Activated CD8-positive, alpha-beta memory T cell treated with anti-CD3 and anti-CD28 coated beads for 4 hours (primary cell): ENCODE measurements at places on chromosomes 3 and 15.

GRCh38 chr3:109325109-109325508 is 8.8 kb upstream of the DPPA2 start:
- DNase-seq, result no peak

DNA sequence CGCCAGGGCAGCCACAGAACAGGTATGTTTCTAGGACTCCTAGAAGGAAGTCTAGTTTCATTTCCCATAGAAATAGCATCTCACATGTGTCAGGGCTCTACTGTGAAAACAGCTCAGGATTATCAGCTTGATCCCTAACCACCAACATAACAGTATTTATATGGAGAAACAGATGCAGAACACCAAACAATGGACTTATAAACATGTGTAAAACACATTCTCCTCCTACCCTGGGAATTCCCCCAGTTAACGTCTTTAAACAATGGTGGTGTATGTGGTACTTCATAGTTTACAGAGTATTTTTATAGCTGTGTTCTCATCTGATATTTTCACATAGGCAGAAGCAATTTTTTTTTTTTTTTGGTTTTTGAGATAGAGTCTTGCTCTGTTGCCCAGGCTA is 9.7 kb downstream of the TNFSF10 start:
- DNase-seq, result no peak

GRCh38 chr3:68402235-68402918 is 530.0 kb downstream of the TAFA4 start:
- DNase-seq, result no peak

DNA sequence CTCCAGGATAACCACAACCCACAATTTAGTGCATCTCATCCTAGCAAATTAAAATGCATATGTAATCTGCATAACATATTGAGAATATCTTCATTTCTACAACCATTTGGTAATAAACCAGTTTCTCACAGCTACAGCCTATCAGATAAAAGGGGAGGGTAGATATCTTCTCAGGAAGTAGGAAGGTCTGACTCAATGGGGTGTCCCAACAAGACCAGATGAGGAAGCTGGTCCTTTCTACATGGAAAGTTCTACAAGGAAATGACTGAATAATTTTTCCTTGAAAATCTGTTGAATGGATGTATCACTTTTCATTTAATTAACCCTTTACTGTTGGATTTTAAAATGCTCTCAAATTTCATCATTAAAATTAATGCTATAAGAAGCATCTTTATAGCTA is 17.4 kb upstream of the TMPRSS7 start:
- no peak for DNase-seq

DNA sequence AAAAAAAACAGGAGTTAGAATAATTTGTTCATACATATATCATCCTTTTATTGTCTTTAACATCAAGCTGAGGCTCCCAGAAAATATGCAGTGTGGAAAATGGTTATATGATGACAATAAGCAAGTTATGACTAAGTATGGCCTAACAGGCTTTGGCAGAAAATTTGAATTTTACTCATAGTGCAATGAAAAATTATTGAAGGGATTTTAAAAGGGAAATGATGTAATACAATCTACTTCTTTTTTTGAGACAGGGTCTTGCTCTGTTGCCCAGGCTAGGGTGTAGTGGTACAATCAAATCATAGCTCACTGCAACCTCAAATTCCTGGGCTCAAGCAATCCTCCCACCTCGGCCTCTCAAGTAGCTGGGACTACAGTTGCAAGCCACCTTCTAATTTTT is 78.7 kb downstream of the FAIM start:
- DNase-seq, result no peak

- no peak for DNase-seq
These were observed 77.1 kb downstream of the PEAK1 start for GRCh38 chr15:77342807-77343206.

DNA sequence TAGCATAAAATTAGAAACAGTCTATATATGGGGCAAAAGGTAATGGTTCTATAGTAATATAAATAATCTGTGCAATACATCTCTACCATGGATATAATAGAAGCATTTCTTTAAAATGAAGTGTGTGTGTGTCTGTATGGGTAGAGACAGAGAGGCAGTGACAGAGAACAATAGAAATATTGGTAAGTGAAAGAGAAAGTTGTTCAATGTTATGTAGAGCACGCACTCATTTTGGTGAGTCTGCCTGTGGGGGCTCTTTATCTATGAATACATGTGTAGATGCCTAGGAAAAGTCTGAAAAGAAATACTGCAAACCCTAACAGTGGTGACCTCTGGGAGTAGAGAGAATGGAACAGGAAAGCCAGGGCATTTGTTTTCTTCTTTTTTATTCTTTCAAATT is 182.6 kb downstream of the STAC start:
- no peak for DNase-seq

DNA sequence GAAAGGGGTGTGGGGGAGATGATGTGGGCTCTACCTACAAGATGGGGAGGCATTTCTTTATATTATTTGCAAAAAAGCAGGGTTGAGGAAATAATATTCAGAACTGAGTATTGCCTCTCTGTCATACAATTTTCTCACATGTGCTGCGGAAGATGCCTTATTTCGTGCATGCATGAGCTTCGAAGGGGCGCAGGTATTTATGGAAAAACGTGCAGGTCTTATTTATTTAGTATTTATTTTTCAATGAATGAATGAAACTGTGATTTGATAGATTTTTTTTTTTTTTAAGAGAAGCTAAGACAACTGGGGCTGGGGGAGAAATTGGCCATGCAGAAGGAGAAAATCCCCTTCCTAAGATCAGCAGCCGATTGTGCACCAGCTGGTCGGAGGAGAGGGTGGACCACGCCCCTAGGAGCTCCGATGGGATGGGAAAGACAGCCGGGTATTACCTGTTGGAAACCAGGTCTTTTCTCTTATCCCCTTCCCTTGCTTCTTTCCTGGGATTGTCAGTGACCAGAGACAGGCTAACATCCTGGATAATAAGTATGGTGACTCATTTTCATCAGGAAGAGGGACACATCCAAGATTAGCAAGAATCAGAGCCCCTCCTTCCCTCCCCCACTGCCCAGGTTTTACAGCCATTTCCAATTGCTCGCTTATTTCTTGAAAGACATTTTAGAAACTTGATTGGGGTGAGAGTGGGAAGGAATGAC is 875 bp downstream of the GAP43 start:
- no peak for DNase-seq

- no peak for DNase-seq
These were observed 1.4 kb upstream of the WNT5A start for GRCh38 chr3:55488398-55489055.

- no peak for DNase-seq
These were observed 152.4 kb downstream of the LEKR1 start for GRCh38 chr3:156978481-156978961.

DNA sequence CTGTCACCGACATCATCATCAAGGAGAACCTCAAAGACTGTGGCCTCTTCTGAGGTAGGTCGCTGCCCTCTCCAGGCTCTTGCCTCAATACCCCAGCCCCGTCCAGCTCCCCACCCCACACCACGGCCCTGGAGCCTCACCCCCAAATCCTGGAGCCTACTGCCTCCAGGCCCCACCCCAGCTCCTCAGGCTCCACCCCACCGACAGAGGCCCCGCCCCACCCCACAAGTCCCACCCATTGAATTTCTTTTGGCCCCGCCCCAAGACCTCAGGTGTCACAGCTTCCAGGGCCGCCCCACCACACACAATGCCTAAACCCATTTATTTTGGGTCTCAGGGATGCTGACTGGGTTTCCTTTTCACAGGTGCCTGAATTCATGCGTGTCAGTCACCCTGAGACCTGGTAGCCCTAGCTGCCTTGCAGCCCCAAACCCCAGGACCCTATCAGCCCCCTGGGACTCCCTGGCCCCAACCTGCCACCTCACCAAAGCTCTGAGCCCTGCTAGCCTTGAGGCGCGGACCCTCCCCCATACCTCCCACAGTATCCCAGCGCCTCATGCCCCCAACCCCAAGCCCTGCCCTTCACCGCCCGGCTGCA is 3.6 kb downstream of the GNAT1 start:
- DNase-seq, result no peak

DNA sequence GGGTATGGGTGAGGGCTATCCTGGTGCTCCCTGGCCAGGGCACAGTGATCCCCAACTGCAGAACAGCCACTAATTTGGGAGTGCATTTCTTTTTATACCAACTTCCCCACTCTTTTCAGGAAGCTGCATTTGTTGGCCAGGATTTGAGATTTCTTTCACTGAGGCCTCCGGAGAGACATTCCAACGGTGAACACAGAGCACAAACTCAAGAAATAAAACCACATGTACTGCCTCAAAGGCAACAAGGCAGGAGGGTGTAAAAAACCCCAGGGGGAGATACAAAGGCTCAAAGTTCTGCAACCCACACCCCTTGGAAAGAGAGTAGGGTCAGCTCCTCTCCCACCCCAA is 65.3 kb downstream of the CPN2 start:
- no peak for DNase-seq

GRCh38 chr3:16140116-16140893 is 34.2 kb upstream of the GALNT15 start:
- DNase-seq, result no peak

- no peak for DNase-seq
These were observed 6.3 kb downstream of the GORASP1 start for GRCh38 chr3:39101022-39101689.

DNA sequence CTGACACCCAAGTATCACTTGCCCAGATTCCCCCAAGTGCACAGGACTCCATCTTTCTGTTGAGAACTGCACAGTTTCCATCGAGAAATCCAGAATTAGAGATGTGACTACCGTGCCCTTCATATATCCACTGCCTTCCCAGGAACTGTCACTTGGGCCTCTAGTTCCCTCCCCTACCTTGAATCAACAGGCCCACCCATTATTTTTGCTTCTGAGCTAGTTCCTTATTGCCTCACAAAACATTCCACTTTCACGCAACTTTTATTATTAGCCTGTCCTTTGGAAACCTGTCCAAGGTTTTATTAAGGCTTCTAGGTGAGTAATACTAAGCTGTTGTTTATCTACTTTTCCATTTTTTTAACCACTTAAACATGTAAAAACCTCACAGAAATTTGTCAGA is 17.1 kb upstream of the SLC30A4 start:
- no peak for DNase-seq

DNA sequence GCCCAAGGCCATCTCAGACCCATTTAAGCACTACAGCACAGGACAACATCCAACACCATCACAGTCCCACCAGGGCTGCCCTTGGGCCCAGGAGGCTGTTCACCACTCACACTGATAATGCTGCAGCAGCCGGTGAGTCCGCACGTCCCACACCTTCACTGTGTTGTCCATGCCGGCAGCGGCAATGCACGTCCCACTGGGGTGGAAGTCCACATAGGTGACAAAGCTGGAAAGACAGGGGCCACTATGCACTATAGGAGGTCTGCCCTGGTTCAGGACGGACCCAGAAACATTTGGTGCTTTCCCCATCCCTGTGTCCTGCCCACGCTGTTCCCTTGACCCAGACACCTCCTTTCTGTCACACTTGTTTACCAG is 8.5 kb downstream of the POC1A start:
- no peak for DNase-seq

GRCh38 chr15:38401106-38401505 is 52.8 kb upstream of the FAM98B start:
- DNase-seq, result no peak

GRCh38 chr3:122961146-122961545 is 66.4 kb downstream of the SEMA5B start:
- DNase-seq, result no peak

- DNase-seq, result no peak
These were observed 3.6 kb upstream of the SMAD6 start for GRCh38 chr15:66698318-66698961.

- no peak for DNase-seq
These were observed 592.4 kb downstream of the EPHA3 start for GRCh38 chr3:89699771-89700170.

DNA sequence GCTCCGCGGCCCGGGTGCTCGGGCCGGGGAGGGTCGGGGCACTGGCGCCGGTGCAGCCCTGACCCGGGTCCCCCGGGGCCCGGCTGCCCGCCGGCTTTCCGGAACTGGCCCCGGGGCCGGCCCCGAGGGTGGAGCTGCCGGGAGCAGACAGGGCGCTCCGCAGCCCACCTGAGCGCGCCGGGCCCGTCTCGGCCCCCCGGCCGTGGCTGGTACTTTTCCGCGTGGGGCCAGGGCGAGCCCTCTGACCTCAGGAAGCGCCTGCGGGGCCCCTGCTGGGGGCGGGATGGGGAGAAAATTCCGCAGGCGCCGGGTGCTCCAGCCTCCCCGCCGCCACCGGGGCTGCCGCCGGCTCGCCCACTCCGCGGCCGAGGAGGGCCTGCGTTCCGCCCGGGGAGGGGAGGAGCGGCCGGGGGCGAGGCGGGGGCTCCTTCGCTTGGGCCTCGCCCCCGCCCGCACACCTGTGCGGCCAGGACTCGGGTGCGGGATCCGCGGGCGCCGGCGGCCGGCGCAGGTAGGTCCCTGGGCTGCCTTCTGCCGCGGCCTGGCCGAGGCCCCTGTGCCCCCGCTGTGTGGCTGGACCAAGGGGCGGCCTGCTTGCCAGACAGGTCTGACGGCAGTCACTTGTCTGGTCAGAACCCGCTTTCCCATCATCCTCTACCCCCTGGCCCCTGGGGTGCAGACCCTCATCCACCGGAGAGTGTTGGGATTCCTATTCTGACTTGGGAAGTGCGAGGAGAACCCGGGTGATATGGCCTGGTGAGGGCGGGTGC is 3.5 kb downstream of the FURIN start:
- DNase-seq, result no peak

DNA sequence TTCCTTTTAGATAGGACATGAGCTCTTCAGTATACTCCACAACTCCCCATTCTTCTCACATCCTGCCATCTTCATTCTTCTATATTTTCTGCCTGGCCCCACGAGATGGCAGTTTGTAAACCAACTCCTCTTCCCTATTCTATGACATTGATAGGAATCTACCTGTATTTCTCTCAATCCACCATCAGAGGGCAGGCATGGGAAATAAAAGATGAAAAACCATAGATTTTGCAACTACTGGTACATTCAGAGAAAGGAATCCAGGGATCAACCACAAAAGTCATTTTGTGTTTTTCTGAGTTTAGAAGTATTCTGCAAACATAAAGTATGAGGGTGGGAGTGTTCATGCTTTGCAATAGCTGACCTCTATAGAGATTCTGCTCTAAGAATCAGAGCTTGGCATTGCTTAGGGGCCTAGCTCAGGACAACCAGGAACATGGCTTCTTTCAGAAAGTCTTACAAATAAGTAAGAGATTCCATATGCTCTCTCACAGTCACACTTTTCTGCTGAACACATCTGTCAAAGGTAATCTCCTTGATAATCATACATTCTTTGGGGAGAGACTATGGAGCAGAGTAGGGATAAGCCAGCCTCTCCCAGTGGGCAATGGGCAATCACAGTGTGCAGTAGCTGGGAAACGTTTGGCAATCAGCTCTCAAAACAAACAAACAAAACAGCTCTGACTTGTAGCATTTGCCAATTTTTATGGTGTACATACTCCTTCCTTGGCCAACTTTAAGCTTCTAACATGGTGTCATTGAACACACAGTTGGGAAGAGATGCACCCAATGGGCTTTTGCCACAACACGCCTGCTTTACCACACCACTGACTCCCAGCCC is 43.1 kb upstream of the SLC25A36 start:
- no peak for DNase-seq
